Hippocampal formation (tissue), 2 donors: ENCODE measurements at places on chromosomes 3 and 15.

DNA sequence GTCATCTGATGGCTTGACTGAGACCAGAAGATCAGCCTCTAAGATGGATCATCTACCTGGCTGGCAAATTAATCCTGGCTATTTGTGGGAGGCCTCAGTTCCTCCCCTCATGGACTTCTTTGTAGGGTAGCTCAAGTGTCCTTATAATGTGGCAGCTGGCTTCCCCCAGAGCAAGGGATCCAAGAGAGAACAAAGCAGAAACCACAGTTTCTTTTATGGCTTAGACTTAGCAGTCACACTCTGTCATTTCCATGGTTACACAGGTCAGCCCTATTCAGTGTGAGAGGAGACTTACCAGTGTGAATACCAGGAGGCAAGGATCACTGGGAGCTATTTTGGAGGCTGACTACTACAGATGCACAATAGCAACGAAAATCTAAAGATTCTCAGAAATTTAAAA is 15.3 kb upstream of the ARL14 start:
- DNase-seq = no peak

GRCh38 chr15:89039142-89039541 is 49.1 kb upstream of the ABHD2 start:
- DNase-seq = no peak

GRCh38 chr15:31091481-31091880 is 10.0 kb downstream of the TRPM1 start:
- no peak for DNase-seq

DNA sequence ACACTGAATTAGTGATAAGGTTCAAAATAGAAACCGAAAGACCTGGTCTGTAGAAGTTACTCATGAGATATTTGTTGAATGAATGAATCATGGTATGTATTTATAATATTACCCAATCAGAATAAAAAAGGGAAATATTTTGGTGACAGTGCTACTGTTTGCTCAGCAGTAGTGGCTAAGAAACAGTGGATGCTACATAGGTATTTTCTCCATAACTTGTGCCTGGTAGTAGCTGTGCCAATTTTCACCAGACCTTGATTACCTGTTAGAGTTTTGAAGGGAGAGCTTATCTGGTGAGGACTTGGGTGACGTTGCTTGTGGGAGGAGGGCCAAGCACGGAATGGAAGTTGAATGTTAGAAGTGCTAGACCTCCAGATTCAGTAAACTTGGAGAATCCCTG is 14.3 kb downstream of the LIMD1 start:
- no peak for DNase-seq

GRCh38 chr3:157861076-157861765 is 245.0 kb downstream of the SHOX2 start:
- DNase-seq = no peak

GRCh38 chr3:78183906-78184599 is 1144.2 kb downstream of the ROBO2 start:
- DNase-seq = no peak

- no peak for DNase-seq
Measured at GRCh38 chr3:143637133-143637532, 211.1 kb downstream of the SLC9A9 start.

DNA sequence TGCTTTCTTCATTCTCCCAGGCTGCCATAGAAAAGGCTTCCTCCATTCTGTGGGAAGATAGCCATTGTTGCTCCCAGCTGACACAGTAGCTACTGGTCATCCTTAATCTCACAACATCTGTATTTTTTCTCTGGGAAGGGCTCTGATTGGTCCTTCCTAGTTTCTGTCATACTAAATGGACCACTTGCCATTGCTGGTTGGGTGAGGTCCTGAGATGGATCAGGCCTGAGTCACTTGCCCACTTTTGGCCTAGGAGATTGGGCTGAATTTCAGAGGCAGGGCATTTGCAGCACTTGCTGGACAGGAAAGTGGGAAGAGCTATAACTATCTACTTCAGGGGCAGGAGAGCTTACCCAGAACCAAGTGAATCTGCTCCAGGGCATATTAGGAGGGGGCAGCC is 106.5 kb upstream of the PROK2 start:
- DNase-seq = no peak

- no peak for DNase-seq
Measured at GRCh38 chr3:66326340-66326739, 105.5 kb downstream of the SLC25A26 start.

DNA sequence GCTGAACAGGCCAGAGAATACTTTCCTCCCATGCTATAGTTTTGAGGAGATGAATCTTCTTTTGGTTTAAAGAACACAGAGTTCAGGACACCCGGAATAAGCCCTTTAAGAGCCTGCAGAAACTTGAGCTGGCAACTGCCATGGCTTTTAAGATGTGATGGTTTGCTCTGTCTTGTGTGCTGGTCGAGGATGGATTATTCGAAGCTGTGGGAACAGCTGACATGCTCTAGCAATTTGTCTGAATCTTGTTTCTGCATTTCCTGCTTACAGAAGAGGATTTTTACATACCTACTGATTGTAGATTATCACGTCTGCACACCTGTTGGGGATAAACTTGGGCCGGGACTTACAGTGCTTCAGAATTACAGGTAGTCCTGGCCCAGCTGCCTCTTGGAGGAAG is 396.9 kb downstream of the LRTM1 start:
- no peak for DNase-seq

DNA sequence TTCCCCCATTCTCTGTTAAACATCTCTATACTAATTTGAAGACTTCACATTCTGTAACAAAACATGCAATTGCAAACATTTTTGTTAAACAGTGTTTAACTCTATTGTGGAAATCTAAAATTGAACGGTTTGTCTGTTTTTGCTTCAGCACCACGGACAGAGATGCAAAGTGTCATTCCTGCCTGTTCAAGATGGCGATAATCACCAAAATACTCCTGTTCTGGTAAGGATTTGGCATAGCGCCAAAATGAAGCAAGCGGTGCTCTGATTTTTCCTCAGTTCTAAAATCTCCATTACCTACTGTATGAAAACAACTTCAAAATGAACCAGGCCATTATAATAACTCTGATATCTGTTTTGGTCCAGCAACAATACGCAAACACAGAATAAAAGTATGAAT is 129.7 kb upstream of the TUSC7 start:
- DNase-seq = no peak

GRCh38 chr15:67022587-67023105 is 42.8 kb upstream of the SMAD3 start:
- no peak for DNase-seq

DNA sequence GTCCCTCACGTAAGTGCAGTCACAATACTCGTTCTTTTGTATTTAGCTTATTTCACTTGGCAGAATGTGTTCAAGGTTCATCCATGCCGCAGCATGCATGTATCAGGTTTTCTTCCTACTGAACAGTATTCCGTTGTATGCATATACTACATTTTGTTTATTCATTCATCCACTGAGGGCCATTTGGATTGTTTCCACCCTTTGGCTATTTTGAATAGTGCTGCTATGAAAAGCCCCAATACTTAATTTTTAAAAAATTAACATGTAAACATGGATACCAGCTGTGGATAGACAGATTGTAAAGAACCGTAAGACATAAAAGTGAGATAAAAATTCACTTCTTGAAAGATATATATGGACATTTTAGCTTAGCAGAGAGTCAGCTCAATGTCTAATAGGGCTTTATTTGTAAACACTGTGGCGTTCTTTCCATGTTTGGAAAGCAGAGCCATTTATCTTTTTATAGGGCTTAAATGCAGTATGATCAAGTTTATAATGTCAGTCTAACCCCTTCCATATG is 115.9 kb downstream of the VPS8 start:
- DNase-seq = no peak

DNA sequence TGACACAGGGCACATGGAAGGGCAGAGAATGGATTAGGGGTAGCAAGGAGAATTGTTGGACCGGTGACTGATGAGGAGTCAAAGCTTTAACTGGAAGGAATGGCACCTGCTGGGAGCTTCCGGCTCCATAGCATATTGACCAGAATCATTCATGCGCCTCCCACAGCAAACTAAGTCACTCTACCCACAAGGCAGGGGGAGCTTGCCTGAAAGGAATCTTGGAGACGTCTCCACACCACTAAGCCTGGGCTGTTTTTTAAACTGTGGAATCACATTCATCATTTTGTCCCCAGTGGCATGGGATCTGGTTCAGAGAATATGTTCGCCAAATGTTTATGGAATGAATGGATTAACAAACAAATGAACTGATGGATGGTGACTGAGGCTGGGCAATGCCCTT is 57.0 kb upstream of the ITGA11 start:
- DNase-seq = no peak

- DNase-seq = peak; percentile 36
Measured at GRCh38 chr15:75732809-75733451, 20.3 kb upstream of the CSPG4 start.

- no peak for DNase-seq
Measured at GRCh38 chr15:64985366-64986033, 4.2 kb downstream of the SPG21 start.

DNA sequence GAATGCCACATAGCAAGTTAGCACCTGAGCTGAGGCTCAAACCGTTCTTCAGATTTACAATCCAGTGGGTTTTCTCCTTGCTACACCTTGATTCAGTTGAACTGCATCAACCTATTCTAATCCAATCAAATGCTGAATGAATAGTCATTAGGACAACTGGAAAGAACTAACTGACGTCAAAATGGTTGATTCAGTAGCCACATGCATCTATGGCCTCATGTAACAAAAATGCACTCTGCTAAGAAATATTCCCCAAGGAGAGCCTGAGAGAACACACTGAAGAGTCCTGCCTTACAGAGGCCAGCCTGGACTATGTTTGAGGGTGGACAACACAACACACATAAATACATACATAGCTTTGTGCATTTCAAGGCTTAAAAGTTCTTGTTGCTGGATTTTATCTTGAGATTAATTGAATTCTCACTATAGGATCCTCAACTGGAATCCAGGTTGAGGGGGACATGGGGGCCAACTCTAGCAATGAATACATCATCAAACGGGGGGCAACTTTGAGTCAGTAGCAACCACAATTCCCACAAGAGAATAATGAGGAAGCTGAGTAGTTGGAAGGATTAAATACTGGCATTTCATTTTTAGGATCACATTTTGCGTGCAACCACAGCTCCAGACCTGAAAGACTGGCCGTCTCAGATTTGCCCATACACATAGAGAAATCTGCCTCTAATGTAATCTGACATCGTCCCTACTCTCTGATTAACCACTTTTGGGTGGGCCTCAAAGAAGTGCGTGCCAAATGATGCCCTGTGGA is 280.2 kb upstream of the ICE2 start:
- DNase-seq = no peak

GRCh38 chr15:77489647-77490046 is 69.0 kb downstream of the HMG20A start:
- no peak for DNase-seq

DNA sequence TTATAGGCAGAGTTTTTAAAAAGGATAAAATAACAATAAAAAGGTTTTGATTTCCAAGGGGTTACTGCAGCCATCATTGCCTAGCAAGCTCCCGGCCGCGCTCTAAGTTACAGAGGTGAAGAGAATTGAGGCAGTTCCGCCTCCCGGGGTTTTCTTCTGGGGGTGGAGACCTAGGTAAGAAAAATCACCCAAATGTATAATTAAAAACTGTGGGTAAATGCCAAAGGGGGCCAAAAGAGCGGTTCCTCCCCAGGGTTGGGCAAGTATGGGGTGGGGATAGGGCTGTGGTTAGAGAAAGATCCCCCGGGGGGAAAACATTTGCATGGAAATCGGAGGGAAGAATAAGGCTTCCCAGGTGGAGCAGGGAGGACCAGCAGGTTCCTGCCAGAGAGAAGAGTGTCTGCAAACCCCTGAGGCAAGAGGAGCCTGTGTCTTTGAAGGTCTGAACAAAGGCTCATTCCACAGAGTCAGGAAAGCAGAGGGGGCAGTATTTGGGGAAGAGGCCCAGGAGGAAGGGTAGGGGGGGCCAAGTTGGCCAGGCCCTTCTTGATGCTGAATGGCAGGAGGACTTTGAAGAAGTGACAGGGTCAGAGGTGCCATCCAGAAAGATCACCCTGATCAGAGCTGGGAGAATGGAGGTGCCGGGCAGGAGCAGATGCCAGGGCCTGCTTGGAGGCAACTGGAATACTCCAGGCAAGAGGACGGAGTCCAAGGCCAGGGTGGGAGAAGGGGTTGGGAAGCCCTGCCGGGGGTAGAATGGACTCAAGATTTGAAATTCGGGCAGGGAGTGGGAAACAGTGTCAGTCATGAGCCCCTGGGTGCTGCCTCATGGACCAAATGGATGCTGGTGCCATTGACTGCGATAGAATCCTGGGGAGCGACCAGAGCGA is 152.9 kb upstream of the RGMA start:
- no peak for DNase-seq

- no peak for DNase-seq
Measured at GRCh38 chr15:77063249-77063648, 7.7 kb downstream of the TSPAN3 start.

- DNase-seq = no peak
Measured at GRCh38 chr3:13046569-13047274, 26.5 kb downstream of the IQSEC1 start.

DNA sequence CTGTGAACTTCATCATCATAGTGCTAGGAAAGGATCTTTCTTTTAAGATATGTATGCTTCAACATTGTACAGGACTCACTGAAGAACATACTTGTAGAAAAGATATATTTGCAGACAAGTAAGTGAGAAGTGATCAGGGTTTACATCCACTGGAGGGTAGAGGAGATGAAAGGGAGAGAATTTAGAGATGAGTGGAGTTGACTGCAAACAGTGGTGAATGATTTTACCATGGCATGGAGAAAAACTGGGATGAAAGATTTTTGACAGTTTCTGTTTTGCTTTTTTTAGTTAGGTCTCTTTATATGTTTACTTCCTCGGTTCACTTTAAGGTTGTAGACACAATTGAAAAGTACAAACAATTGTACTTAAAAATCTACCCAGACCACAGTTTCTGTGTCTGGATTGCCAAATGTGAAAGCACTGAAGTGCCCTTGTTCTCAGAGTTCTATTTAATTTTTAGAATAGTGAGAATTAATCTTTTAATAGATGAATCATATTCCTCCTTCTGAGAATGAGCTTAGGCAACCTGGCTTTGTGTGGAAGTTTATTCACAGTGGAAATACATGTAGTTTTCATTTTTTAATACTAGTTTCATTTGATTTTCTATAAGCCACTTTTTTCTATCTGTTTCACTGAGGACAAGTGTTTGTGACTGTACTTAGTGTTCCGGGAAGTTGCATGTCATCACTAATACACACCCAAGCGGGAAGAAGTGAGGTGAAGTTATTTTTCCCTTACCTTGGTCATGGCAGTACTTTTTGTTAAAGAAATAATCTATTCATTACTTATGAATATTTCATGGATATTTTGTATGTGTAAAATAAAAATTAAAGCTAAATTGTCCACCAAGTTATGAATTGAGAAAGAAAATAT is 1.8 kb upstream of the GPR171 start:
- DNase-seq = no peak
